ENCODE measurements at places on chromosomes 13 and 19.

- DNase-seq, result peak; percentile 85
Observed at GRCh38 chr13:81017513-81018152, 676.7 kb upstream of the SPRY2 start.

- no peak for DNase-seq
Observed at GRCh38 chr19:13872695-13873389, 4.1 kb upstream of the NANOS3 start.

- DNase-seq, result peak; percentile 60
Observed at GRCh38 chr13:112066624-112067004, 335 bp upstream of the SOX1 start.

- DNase-seq, result no peak
Observed at GRCh38 chr13:71874458-71874857, 7.5 kb upstream of the DACH1 start.

GRCh38 chr13:47372751-47373150 is 475.9 kb upstream of the HTR2A start:
- DNase-seq, result no peak

DNA sequence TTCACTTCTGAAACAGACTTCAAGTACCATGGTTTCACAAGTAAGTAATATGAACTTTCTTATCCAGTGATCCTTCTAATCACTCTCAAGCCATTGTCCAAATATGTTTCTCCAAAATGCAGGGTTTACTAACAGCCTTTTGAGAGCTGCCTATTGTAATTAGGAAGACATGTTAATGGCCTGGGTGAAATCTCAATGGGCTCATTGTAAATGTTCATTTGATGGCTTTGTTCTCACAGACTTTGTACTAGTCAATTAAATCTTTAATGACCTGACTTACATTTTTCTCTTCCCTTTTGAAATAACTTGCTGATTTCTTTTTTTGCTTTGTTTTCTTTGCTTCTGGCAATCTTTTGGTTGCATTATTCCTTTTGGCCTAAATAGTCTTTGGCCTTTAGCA is 444.8 kb downstream of the LIG4 start:
- no peak for DNase-seq

- DNase-seq, result peak; percentile 65
Observed at GRCh38 chr13:105144936-105145335, 1390.5 kb downstream of the EFNB2 start.

DNA sequence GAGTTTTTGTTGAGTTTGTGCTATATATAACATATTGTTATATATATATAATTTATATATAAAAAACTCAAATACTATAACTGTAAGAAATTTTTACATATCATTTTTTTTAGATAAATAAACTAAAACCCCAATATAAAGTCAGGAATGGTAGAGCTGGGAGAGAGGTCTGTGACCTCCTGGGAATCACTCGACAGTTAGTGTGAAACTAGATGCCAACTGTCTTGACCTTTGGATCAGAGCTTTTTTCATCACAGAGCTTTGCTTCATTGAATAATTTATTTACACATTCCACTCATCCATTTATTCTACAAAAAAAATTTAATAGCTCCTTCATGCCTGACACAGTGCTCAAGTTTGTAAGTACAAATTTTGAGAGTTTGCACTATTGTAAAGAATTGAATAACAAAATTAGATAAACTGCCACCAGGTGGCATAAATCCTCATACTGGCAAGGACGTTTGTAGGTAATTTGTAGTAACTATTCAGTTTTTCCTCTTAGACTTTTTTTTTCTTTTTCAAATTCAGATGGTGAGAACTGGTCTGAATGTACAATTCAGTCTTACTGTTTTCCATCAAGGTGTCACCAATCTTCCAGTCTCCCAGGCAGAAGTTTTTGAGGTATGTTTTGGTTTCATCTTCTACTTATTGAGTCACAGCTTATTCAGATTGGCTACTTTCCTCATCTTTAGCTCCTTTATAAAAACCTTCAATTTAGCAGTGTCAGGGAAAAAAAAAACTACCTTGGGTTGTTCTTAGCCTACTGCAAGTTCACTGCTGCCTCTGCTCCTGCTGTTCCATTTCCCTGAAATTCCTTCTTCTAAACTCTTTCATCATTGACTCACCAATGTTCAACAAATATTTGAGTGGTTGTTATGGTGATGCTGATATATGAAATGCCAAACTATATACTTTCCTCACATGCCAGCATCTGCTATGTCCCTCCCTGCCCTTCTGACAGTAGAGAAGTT is 28.7 kb downstream of the LACC1 start:
- peak; percentile 56 for DNase-seq

DNA sequence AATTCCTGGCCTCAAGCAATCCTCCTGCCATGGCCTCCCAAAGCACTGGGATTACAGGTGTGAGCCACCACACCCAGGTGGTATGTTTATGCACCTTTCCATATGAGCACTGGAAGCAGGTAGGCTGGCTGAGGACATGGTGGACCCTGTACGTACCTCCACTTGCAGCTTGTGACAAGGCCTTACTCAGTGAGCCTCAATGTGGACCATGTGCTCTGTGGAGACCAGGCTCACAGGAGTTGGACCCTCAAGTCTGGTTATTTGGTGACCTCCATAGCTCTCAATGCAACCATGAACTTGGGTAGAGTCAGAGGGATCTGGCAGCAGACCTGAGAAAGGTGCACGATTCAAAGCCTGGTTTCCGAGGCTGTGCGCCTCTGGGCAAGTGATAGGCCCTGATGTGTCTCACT is 5.5 kb downstream of the ACP4 start:
- DNase-seq, result no peak

DNA sequence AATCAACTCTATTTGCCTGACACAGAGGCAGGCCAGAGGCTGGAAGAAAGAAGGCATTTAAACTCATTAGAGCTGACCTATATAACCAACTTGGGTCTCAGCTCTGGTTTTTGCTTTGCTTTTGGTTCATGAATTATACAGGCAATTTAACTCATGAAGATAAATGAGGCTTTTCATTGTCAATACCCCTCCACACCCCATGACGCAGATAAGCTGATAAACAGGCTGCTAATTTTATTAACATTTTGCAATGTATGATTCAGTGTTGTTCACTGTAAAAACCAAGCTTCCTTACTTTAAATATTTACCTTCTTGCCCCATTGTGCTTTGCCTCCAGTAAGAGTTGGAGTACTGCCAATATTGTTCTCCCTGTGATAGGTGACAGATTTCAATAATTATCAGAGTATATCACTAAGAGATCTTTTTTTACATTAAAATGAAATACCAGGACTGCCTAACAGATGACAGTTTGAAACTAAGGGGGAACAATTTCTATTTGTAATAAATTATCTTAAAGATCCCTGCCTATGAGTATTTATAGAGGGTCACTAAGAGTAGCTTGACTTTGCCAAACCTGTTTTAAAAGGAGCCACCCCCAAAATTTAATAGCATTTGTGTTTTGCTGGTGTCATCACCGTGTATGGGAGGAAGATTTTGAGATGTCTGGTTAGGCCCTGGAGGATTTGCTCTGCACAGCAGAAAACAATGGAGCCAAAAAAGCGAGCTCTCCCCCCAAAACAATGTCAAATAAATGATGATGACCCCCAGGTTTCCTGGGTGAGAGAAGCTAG is 472.7 kb upstream of the NBEA start:
- no peak for DNase-seq

DNA sequence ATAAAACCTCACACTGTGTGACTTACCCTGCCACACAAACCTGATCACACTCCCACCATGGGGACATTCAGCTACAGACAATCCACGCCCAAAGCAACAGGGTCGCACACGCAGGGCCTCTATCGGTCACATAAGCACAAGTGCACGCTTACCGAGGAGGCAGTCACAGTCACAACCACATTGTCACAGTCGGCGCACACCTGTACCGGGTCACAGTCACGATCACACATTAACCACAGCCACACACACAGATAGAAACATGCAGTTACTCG is 579 bp downstream of the ZNF566 start:
- DNase-seq, result peak; percentile 15

- no peak for DNase-seq
Observed at GRCh38 chr19:37309834-37310575, 60.9 kb upstream of the ZNF527 start.

GRCh38 chr13:41562083-41562482 is 104.7 kb downstream of the RGCC start:
- peak; percentile 87 for DNase-seq

DNA sequence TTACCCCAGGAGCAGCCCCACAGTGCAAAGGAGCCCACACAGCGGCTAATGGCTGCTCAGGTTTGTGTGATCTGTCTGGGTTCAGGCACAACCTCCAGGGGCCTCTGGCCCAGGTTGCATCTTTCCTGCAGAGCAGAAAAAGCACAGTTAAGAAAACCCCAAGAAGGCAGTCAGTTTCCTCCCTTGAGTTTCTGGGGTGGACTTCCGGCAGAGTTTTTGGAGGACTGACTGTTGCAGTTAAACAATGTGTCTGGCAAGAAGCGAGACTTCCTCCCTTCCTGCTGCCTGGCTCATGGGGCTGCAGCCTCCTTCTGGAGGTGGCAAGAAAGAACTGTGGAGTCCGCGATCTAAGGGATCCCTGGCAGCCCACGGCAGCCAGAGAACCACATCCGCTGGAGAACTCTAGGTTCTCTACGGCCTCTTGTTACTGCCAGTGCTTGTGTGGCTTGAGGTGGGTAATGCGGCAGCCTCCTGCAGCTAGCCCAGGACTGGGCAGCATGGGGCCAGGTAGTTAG is 114.4 kb downstream of the ZDHHC20 start:
- DNase-seq, result no peak

DNA sequence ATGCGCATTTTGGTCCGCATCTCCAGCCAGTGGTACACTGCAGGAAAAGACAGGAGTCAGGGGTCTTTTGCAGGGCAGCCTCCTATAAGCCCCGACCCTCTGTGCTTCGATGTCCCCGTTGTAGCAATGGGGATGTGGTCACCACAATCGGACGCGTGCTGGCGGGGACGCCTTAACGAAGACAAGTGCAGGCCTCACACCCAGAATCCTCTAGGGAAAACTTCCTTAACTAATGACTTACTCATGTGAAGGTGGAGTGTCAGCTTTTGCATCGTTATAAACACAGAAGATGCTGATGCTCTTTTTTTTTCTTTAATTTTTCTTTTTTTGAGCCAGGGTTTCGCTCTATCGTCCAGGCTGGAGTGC is 22.1 kb downstream of the VASP start:
- DNase-seq, result no peak

Measured in hippocampal formation (tissue), 2 donors.